ENCODE measurements at places on chromosomes 4 and X.

DNA sequence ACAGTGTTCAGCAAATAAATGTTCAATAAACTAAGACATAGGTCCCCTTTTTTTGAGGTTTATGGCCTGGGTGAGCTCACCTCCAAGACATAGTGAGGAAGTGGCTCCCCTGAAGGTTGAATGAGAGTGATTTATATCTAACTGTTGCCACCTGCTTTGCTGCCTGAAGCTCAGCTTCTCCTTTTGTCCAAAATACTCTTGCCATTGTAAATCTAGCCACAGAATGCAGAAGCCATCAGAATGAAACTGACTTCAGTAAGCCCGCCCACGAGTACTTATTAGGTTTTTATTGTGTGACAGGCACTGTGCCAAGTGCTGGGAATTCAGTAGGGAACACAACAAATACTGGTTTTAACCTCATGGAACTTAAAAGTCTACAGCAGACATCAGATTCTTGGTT lies 18.0 kb downstream of the SPINK2 start:
- DNase-seq, result no peak

DNA sequence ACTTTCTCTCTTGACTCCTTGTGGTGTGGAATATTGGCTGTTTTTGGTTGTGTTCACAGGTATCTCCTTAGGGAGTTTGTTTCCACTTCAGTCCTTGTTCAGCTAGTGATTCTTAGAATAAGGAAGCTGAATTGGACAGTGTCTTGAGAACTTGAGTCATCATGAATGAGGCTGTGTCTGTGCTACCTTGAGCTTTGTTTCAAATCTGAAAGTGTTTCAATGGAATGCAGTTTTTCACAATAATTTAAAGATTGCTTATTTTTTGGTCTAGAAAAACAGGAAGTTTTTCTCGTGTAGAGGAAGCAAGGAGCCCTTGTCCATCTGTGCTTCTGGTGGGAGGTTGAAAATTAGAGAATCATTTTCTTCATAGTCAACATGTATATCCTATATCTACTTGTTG lies 76.5 kb downstream of the ZNF518B start:
- no peak for DNase-seq

GRCh38 chrX:153486171-153486570 lies 8.6 kb upstream of the BGN start:
- DNase-seq, result no peak

GRCh38 chr4:101101072-101101471 lies 246.3 kb downstream of the PPP3CA start:
- DNase-seq, result no peak

DNA sequence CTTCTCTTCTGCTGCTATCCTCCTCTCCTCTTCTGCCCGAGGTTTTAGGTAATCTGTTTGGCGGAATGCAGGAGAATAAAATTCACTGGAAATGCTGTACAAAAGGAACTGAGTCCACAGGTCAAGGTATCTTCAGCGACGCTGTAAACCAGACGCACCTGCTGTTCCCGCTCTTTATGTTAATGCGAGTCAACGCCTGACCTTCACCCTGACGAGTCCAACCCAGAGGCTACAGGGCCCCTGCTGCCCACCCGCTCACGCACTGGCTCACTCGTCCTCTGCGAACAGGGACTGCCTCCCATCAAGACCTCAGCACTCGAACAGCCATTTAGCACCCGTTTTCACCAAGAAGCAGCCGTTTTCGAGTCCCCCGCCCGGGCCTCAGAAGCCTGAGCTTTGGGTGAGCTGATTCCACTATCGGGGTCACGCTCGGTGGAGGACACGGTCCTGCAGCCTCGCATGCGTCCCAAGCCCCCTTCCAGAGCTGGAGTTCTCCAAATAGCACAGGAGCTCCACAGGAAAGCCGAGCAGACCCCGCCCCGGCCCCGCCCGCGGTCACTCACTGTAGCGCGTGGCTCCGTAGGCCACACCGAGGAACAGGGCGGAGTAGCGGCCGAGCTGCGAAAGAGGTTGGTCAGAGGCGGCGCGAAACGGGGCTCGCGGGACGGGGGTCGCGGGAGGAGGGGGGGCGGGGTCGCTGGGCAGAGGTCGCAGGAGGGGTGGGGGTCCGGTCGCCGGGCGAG lies 556 bp downstream of the ATP5ME start:
- no peak for DNase-seq

- no peak for DNase-seq
Observed at GRCh38 chr4:16537926-16538325, 311.7 kb upstream of the TAPT1 start.

DNA sequence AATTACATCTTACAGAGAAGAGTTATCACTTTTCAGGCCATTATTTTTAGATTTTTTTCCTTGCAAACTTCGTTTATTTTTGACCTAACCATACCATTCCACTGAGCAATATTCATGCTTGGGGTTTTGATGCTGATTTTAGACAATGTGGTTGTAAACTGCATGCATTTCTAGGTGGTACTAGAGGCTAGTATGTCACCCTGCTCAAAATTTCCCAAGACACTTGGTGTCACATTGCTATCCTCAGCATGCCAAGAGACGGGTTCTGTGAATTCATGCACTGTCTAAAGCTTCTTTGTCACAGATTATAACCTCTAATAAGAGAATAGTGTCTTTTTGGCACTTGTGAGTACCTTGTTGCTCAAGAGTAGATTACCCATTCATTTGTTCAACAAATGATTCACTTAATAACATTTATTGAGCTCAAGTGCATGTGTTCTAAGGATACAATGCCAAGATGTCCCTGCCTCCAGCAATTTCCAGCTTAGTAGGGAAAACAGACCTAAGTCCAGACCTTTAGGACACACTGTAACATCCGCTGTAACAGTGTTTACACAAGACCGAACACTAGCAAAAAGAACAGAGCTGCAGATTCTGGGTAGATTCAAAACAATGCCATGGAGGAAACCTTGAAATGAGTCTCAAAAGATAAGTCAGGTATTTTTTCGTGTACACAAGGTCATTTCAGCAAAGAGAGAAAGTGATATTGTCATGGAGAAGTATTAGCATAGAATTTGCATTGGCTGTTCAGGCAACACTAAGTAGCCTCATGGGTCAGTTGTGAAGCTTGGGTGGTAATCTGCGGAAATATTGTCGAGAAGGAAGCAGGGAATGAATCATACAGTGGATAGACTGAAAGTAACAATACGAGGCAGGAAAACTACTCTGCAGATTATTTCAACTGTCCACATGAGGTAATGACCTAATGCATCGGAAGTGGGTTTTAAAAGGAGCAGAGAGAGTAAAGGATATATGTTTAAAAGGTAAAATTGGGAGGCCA lies 515.1 kb upstream of the ZFP42 start:
- no peak for DNase-seq

DNA sequence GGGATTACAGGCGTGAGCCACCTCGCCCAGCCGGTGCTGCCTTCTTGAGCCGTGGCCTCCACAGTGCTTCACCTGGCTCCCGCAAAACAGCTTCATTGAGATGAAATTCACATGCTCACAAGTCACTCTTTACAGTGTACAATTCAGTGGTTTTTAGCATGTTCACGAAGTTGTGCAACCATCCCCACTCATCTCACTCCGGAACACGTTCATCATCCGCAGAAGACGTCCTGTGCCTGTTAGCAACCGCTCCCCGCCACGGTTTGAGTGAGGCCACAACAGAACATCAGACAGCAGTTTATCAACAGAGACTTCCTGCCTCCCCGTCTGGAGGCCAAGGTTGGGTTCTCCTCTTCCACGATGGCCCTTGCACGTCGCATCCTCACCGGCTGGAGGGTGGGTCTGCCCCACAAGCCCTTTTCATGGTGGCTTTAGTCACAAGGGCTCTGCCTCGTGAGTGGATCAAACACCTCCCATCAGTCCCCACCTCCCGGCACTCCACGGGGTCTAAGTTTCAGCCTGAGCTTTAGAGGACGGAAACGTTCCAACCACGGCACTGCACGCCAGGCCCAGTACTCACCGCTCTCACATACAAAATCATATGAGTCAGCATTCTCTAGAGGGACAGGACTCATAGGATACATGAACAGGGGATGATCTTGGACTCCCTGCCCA lies 29.6 kb upstream of the SPON2 start:
- no peak for DNase-seq

DNA sequence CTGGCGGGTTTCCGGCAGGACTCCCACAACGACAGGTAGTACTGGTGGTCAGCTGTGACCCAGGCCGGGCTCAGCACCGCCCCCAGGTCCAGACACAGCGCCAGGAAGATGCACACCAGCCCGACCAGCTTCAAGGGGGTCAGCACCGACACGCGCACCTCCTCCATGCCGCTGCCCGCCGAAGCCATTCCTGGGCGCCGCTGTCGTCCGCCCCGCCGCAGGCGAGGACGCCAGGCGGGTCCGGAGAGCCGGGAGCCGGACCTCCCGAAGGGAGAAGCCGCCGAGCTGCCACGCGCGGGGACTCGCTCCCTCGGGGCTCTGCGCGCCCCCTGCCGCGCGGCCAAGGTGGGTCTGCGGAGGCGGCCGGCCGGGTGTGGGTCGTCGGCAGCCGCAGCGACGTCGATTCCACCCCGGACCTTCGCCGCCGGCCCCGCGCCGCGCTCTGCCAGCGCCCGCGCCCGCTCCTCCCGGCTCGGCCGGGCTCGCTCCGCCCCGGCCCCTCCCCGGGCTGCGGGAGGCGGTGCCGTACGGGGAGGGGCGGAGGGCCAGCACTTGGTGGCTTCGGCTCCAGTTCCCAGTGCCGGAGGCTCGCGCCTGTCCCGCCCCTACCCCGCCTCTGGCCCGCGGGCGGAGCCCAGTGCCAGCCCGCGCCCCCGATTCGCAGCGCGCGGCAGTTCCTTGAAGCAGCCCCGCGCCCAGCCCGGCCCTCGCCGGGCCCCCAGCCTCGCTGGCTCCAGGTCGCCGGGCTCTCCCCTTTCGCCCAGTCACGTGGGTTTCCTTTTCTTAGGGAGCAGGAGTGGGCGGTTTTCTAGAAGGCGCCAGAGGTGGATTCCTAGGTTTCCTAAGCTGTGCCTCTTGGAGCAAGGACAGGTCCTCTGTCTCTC lies at the start of gene TMEM47:
Gene TMEM47 (minus strand): TSS at position 444 of the 884 bp plus-strand sequence. CDS start 256 bp downstream, at position 188.
- DNase-seq, result peak; percentile 67

GRCh38 chr4:88866862-88867550 lies 169.4 kb upstream of the NAP1L5 start:
- DNase-seq, result no peak

DNA sequence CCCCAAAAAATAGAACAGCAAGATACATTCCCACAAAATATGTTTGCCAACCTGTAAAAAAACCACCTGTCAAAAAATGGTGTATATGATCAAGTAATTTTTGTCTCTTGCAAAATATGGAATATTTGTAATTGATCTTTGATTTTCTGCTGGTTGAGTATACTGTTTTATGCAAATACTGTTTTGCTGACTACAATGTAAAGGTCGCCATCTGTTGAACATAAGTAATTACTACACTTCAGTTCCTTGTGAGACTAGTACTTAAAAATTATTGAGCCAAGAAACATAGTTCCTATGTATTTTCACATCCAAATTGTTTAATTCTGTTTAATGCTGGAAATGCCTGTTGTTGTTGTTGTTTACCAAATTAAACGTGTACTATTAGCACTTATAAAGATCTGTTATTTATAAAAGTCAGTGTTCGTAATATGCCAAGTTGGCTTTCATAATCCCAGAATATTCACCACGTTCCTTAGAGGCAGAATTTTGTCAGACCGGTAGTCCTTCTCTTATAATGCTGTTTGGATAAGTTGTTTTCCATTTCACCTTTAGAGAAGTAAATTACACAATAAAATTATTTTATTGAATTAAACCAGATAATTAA lies 144.2 kb downstream of the PDLIM5 start:
- peak; percentile 27 for DNase-seq

DNA sequence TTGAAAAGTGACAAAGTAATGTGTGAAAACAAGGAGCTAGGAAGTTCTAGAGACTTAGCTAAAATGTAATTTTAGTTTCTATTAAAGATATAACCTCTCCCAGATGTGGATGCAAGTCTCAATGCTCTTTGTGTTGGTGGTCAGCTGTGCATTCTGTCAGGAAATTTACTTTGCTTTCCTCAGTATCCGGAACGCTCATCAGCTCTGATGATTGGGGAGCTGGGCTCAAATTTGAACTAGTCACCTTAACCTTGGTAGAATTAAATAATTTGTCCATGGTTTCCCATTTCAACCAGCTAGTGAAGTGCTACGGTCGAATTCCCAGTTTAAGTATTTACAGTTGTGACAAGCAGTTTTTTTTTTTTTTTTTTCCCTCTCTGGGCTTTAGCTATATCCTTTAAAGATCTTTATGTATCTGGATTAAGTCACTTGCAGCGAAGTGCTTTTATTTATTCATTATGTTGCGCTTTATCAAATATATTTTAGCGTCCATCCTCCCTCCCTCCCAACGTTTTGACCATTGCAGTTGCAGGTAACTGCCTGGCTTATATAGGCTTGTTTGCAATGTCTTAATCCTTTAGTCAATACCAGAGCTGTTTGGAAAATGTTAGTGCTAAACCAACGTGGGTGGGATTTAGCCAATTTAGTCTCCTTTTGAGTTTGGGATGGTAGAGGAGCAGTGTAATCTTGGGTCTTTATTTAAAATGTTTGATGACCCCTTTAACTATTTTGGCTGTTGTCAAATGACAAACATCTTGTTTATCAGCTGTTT lies 2.1 kb downstream of the OGT start:
- DNase-seq, result no peak

GRCh38 chr4:100795581-100795980 lies 277.8 kb upstream of the EMCN start:
- DNase-seq, result no peak

DNA sequence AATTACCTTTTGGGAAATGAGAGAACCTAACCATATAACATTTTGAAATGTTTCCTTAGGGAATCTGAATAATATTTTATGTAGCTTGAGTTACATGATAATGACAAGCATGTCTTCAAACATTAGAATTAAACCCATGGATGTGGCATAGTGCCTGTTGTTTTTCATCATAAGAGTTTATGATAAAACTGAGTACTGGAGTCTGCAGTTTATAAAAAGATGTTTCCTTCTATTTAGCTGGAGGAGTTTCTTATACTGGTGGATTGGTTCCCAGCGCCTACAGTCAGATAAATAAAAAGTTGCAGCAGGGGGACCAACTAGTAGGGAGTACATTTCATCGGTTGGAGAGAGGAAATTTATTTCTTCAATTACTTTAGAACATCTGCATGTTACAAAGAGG lies 70.1 kb upstream of the PCDH18 start:
- no peak for DNase-seq

- no peak for DNase-seq
Observed at GRCh38 chr4:82744284-82744968, 54.2 kb downstream of the SCD5 start.

DNA sequence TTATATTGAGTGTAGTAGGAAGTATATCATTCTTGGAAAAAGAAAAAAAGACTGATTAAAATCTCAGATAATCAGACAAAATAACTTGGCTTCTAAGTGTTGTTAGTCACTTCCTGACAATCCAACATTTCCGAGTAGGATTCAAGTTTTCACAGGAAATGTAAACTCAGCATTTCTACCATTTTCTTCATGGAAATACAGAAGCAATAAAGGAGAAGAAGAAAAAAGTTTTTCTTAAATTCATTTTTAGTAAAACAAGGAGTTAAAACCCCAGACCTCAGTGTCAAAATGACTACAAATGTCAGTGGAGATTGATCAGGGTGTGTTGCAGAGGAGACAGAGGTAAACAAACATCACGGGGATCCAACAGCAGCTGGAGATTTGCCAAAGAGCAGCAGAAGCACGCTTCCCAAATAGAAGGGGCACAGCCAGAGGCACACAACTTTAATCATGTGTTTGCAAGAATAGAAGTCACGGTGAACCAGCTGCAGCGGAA lies 129.3 kb upstream of the FAM9B start:
- DNase-seq, result no peak

Measured in putamen (tissue), 1 donor.